ENCODE measurements at places on chromosomes 2 and 18.

GRCh38 chr18:4107049-4107467, 348.0 kb downstream of the DLGAP1 start:
- DNase-seq = no peak

- no peak for DNase-seq
Observed at GRCh38 chr2:236785611-236786057, 216.0 kb downstream of the ACKR3 start.

- DNase-seq = no peak
Observed at GRCh38 chr2:17231394-17231965, 286.8 kb downstream of the RAD51AP2 start.

- DNase-seq = no peak
Observed at GRCh38 chr2:176555781-176556180, 286.5 kb downstream of the MTX2 start.

DNA sequence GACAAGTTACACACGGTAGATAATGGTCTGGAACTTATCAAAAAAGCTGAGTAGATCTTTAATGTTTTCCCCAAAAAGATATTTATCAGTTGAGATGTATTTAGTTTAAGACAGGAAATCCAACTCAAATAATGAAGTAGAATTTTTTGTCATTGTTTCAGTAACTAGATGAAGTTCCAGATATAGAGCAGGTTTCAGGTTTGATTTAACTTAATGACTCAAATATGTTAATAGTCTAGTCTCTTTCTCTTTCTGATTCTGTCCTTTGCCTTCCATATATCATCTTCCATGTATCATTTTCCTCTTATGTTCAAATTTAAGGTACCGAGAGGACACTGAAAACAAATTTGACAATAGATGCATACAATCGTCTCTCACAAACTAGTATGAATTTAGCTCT, 23.6 kb upstream of the DOCK10 start:
- DNase-seq = no peak
